ENCODE measurements at places on chromosomes 2 and 18. TPM values are rescaled to one million over a fixed set of nuclear protein-coding genes. Genes with fewer than 3 reads are reported as not detected.

GRCh38 chr2:62941413-62941812 lies 109.2 kb upstream of the OTX1 start:
- no peaks in the 10 kb centered on the region for H3K27me3 ChIP-seq
- H3K4me1 ChIP-seq, result peaks cover 5% of the 10 kb centered on the region
- no peak overlapping the region for H3K4me3 ChIP-seq
- DNase-seq, result no peak
- H3K36me3 ChIP-seq, result no peaks in the 10 kb centered on the region

GRCh38 chr18:67456711-67457110 lies 59.8 kb downstream of the DSEL start:
- H3K4me1 ChIP-seq, result no peaks in the 10 kb centered on the region
- no peaks in the 10 kb centered on the region for H3K36me3 ChIP-seq
- H3K27me3 ChIP-seq, result no peaks in the 10 kb centered on the region
- no peak for DNase-seq

GRCh38 chr2:103960129-103960513 lies 893.8 kb upstream of the POU3F3 start:
- no peak overlapping the region for H3K27ac ChIP-seq
- no peak overlapping the region for H3K4me3 ChIP-seq
- H3K4me1 ChIP-seq, result no peaks in the 10 kb centered on the region
- no peaks in the 10 kb centered on the region for H3K36me3 ChIP-seq

SOWAHC gene
- total RNA-seq, result 7.8 TPM

GRCh38 chr2:102114851-102115497 lies 27.6 kb upstream of the IL1R1 start:
- no peaks in the 10 kb centered on the region for H3K36me3 ChIP-seq
- no peak overlapping the region for H3K27ac ChIP-seq
- no peaks in the 10 kb centered on the region for H3K27me3 ChIP-seq
- no peak for DNase-seq

UGT1A5 gene
- total RNA-seq, result not detected

DNA sequence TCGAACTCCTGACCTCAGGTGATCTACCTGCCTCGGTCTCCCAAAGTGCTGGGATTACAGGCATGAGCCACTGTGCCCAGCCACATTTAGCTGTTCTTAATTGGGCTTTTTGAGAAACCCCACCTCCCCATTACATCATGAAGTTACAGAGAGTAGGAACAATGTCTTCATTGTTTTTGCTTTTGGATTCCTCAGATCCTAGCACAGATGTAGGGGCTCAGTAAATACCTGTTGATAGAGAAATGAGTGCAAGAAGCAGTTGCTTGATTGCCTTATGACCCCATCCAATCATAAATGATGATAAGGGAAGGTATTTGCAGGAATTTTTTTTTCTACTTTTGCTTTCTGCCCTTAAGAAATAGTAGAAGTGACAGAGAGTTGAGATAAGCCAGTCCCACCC lies 25.4 kb downstream of the GREB1L start:
- H3K27ac ChIP-seq, result no peak overlapping the region
- no peak overlapping the region for H3K4me3 ChIP-seq
- H3K27me3 ChIP-seq, result no peaks in the 10 kb centered on the region
- DNase-seq, result peak; percentile 8

MYCN gene
- total RNA-seq, result 190 TPM

DNA sequence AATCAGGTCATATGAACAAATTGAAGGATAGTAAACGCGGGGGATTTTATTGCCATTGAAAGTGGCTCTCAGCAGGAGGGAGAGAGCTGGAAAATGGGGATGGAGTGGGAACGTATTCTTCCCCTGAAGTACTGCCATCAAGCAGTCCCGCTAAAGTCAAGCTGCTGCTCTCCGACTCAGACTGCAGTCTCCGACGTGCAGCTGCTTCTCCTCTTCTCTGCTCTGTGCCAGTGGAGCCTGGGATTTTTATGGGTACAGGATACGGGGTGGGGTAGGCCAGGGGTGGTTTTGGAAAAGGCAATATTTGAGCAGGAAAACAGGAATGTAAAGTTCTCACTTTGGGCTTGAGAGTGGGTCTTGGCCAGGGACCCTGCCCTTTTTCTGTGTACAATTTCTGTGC lies 33.0 kb downstream of the KCTD18 start:
- no peak overlapping the region for H3K4me3 ChIP-seq
- peaks cover 89% of the 10 kb centered on the region for H3K36me3 ChIP-seq
- DNase-seq, result no peak
- H3K27ac ChIP-seq, result no peak overlapping the region

DNA sequence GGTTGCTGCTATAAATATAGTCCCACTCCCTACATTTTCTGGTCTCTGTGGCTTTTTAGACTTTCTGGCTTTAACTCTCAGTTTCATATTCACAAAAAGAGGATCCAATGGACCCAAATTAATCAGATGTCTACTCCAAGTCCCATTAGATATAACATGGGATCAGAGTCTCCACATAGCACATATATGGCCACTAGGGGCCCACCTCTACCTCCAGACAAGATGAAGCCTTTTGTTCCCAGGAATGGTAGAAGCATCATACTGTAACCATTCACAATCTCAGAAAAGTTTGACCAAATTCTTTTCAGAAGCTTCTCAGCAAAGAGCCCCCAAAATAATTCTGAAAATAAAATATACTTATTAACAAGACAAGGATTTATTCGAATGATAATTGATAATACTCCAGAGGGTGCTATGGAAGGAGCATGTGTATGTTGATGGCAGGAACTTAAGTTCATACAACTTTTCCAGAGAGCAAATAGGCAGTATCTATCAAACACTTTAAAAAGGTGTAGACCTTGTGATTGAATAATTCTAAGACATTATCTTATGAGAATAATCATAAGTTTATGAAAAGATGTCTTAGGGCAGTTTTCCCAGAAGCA lies 382.3 kb upstream of the CRIM1 start:
- H3K4me1 ChIP-seq, result no peaks in the 10 kb centered on the region
- no peak for DNase-seq
- no peak overlapping the region for H3K27ac ChIP-seq
- H3K27me3 ChIP-seq, result no peaks in the 10 kb centered on the region
- no peaks in the 10 kb centered on the region for H3K36me3 ChIP-seq

ANKRD29 gene
- total RNA-seq, result 3.9 TPM

DNA sequence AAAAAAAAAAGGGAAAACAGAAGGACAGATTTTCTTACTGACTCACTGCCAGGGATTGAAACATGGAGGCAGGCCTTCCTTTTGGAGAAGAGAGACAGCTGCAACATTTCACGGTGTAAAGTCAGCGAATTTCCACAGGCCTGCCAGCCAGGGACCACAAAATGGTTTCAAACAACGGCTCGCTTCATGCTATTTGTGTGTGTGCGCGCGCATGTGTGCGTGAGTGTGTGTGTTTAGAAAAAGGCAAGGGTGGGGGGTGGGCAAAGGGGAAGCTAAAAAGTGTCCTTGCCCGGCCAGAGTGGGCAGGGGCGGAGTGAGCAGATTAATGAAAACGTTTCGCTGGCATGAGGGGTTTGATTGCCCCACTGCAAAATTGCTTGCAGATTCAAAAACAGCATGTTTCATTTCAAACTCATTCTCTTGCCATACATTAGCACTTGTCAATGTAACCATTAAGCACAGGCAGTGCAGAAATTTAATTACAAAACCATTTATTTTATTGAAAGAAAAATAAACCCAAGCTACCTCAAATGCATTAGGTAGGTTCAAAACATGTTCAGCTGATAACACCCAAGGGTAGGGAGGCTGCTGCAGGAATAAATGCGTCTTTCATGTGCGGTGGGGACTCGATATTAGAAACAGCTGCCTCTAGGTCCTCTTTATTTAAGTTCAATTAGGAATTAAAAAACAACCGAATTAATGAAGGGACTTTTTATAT lies 182.1 kb upstream of the SIX2 start:
- no peak overlapping the region for H3K4me3 ChIP-seq
- H3K27me3 ChIP-seq, result no peaks in the 10 kb centered on the region
- H3K36me3 ChIP-seq, result no peaks in the 10 kb centered on the region
- peak overlapping the region; percentile 77 for H3K27ac ChIP-seq
- peak; percentile 86 for DNase-seq
- peaks cover 20% of the 10 kb centered on the region for H3K4me1 ChIP-seq

GRCh38 chr2:233021771-233022170 lies 8.7 kb upstream of the NGEF start:
- no peak overlapping the region for H3K27ac ChIP-seq
- no peak overlapping the region for H3K4me3 ChIP-seq
- no peaks in the 10 kb centered on the region for H3K36me3 ChIP-seq
- H3K4me1 ChIP-seq, result no peaks in the 10 kb centered on the region
- no peaks in the 10 kb centered on the region for H3K27me3 ChIP-seq

GRCh38 chr2:5121121-5121520 lies 571.1 kb upstream of the SOX11 start:
- no peak overlapping the region for H3K4me3 ChIP-seq
- H3K27me3 ChIP-seq, result no peaks in the 10 kb centered on the region
- no peaks in the 10 kb centered on the region for H3K36me3 ChIP-seq
- H3K4me1 ChIP-seq, result no peaks in the 10 kb centered on the region
- no peak for DNase-seq

BOD1L2 gene
- total RNA-seq, result not detected

THSD7B gene
- 0.18 TPM for total RNA-seq

DNA sequence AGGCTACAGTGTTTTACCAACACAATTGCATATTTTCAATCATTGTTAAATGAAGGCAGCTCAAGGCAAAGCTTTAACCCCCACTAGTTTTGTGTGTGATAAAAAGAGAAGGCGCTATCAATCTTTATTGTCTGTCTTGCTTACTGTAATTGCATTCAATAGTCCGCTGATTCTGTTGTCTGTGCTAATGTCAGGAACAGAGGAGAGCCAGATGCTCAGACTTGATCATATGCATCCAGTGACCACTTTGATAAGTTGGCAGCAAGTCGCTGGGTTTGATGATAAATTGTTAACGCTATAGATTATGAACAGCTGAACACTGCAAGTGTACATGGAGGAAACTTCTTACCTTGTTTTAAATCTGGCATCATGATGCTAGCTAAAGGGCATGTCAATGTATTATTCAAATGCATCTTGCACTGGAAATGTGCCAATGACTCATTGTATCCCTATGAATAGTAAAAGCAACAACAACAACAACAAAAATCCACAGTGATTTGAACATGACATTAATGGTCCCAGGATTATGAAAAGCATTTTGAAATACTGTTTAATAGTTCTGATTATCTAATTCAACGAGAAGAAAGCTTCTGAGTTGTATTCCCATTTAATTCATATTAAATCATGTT lies 423.5 kb upstream of the FANCL start:
- no peaks in the 10 kb centered on the region for H3K27me3 ChIP-seq
- no peaks in the 10 kb centered on the region for H3K4me1 ChIP-seq
- no peak for DNase-seq
- no peaks in the 10 kb centered on the region for H3K36me3 ChIP-seq
- no peak overlapping the region for H3K4me3 ChIP-seq

DYNAP gene
- total RNA-seq, result not detected

DNA sequence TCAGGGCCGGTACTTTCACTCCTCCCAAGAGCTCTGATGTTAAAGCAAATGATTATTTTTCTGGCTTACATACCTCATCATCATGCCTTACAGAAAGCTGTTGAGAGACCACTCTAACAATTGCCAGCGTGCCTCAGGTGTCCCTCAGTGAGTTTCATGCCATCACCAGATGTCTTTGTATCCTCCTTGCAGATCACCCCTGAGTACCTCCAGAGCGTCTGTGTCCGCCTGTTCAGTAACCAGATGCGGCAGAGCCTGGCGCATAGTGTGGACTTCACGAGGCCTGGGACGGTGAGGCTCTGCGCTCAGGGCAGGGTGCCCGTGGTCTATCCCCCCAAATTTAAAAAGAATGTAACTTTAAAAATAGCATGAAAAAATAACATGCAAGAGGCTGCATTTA lies 41.3 kb downstream of the ARMC9 start:
- no peaks in the 10 kb centered on the region for H3K36me3 ChIP-seq
- H3K4me3 ChIP-seq, result no peak overlapping the region
- H3K27me3 ChIP-seq, result no peaks in the 10 kb centered on the region
- H3K4me1 ChIP-seq, result peaks cover 11% of the 10 kb centered on the region
- no peak for DNase-seq

DNA sequence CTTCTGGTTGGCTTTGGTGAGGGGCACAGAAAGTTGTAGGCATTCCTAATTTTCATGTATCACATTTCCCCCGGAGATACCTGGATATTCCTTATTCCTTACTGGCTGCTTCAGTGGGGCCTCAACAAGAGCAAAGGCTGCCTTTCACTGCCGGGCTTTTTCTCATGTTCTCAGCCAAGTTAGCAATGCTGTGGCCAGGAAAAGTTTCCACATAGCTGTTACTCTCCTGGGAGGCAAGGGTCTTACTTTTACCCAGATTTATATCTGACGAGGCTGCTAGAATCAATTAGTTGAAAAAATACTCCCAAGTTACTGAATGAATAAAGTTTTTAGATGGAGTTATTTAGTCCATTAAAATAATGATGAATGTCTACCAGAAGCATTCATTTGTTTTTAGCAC lies 230.5 kb downstream of the ZNF407 start:
- H3K27me3 ChIP-seq, result no peaks in the 10 kb centered on the region
- no peaks in the 10 kb centered on the region for H3K36me3 ChIP-seq

ADRA2B gene
- not detected for total RNA-seq

ANKRD23 gene
- total RNA-seq, result 0.58 TPM

CNGA3 gene
- total RNA-seq, result not detected

- H3K4me3 ChIP-seq, result no peak overlapping the region
- H3K4me1 ChIP-seq, result no peaks in the 10 kb centered on the region
- H3K36me3 ChIP-seq, result no peaks in the 10 kb centered on the region
- H3K27ac ChIP-seq, result no peak overlapping the region
- no peak for DNase-seq
Observed at GRCh38 chr2:42882756-42883155, 90.4 kb upstream of the HAAO start.

KCNJ3 gene
- total RNA-seq, result not detected

DNA sequence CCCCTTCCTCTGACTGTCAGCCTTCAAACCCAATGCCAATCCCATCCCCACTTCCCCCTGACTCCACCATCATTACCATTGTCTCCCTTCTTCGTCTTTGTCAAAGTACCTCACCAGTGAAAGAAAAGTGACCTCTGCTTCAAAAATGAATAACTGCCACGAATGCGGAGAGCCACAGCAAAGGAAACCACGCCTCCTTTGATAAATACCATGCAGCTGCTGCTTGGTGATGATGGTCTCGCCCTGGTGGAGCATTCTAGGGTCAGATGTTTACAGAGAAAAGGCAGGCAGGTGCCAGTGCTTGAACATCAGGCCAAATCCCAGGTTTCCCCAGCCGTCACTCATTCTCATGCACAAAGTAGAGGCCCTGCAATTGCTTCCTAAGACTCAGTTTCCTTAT lies 162.2 kb downstream of the BCL11A start:
- H3K27me3 ChIP-seq, result no peaks in the 10 kb centered on the region
- peak; percentile 43 for DNase-seq
- no peak overlapping the region for H3K27ac ChIP-seq
- H3K36me3 ChIP-seq, result no peaks in the 10 kb centered on the region
- peaks cover 7% of the 10 kb centered on the region for H3K4me1 ChIP-seq

CGREF1 gene
- not detected for total RNA-seq

TUBA3E gene
- not detected for total RNA-seq

NEU2 gene
- not detected for total RNA-seq

CCDC178 gene
- total RNA-seq, result not detected

- H3K27ac ChIP-seq, result no peak overlapping the region
- H3K4me3 ChIP-seq, result no peak overlapping the region
- H3K27me3 ChIP-seq, result no peaks in the 10 kb centered on the region
- DNase-seq, result no peak
Observed at GRCh38 chr2:54534625-54535024, 78.5 kb downstream of the SPTBN1 start.

Data from SJCRH30 (cell line).